ENCODE measurements at places on chromosomes 16 and 17.

GRCh38 chr17:10119203-10120108 lies 79.0 kb downstream of the GAS7 start:
- peak; percentile 21 for DNase-seq

- no peak for DNase-seq
Measured at GRCh38 chr17:29295420-29295819, 1.5 kb upstream of the NUFIP2 start.

DNA sequence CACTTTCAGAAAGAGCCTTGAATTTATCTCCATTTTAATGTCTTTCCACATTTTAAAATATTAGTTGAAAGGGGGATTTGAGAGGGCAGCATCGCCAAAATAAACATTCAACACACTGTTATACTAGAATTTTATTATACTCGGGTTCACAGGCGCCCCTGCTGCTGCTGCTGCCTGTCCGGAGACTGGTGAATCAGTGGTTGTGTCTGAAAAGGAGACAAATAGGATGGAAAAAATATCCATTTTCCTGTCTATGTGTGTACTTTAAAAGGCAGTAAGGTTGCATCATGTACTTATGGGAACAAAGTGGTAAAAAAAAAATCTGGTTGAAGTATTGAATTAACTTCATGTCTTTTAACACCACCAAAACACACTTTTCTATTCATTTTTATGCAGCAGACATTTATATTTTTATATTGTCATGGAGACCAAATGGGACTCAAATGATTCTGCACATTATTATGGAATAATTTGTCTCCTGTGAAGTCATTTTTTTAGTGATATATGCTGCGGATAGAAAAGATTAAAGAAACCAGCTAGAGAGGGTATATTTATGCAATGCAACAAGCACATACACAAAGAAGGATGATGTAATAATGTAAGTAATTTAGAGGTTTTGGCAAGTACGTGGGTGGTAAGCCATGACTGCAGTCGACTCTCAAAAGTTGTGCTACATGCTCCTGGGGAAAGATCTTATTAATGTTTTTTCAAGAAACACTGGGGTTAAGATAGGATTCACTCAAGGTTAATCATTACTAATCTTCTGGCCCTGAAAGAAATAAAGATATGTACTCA lies 759.0 kb upstream of the SOX9 start:
- DNase-seq, result no peak

- DNase-seq, result no peak
Measured at GRCh38 chr17:79294459-79295071, 219.9 kb downstream of the ENGASE start.

DNA sequence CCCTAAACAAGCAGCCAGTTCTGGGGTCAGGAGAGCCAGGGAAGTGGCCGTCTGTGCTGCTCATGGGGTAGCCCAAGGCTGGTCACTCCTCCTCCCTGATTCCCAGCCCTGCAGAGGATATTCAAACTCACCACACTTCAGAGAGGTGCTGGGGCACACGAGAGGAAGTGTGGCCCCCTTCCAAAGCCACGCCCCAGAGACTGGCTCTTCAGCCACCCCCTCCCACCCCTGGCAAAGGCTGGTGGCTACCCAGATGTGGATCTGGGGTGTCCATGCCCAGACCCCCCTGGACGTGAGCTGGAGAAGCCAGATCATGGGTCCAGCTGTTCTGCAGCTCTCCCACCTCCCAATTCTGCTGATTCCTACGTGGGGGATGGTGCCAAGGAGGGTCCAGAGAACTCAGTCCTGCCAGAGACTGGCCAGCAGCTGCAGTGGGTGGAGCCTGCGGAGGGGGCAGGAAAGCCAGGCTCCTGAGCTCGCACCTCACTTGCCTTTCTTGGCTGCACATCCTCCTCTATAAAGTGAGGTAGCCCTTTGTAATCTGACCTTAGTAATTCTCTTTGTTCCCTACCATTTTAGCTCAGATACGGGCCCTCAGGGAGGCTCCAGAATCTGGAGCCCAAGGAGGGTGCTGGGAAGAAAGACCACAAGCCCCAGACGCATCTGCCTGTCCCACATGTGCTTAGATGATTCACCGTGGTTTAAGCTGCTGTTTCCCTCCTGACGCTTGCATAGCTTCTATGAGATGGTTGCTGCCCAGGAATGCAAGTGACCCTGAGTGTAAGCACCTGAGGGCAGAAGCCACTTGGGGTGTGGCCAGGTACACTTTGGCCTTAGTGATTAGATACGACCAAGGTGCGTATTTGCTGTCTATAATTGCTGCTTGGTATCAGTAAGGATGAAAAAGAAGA lies 15.3 kb downstream of the SDK2 start:
- no peak for DNase-seq

DNA sequence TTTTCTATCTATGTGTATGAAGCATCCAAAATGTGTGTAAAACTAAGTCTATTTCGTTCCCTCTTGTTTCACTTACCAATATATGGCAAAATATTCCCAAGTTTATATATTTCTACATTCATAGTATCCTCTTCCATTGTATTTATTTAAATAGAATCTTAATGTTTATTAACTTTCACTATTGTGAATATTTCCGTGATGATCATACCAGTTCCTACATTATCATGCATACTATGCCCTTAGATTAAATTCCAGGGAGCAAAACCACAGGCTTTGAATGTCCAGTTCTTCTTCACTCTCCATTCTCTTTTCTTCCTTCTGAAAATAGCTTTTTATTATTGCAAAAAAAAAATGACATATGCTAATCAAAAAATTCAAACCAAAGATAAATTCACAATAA lies 4.0 kb downstream of the MAP2K6 start:
- no peak for DNase-seq

DNA sequence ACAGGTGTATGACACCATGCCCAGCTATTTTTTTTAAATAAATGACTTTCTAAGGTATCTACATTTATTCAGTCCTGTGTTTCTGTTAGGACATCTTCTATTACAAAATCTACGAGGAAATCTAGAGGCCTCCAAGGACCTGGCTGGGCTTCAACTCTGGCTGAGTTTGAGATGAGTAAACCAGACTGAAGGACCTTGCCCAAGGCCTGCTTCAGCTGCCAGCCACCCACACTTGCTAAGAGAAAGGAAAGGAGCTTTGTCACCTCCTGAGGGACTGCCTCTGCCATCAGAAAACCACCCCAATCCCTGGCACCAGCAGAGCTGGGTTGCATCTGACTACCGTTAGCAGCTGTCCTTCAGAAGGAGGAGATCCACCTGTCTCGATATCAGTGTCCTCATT lies 1.3 kb upstream of the MYO1D start:
- no peak for DNase-seq

DNA sequence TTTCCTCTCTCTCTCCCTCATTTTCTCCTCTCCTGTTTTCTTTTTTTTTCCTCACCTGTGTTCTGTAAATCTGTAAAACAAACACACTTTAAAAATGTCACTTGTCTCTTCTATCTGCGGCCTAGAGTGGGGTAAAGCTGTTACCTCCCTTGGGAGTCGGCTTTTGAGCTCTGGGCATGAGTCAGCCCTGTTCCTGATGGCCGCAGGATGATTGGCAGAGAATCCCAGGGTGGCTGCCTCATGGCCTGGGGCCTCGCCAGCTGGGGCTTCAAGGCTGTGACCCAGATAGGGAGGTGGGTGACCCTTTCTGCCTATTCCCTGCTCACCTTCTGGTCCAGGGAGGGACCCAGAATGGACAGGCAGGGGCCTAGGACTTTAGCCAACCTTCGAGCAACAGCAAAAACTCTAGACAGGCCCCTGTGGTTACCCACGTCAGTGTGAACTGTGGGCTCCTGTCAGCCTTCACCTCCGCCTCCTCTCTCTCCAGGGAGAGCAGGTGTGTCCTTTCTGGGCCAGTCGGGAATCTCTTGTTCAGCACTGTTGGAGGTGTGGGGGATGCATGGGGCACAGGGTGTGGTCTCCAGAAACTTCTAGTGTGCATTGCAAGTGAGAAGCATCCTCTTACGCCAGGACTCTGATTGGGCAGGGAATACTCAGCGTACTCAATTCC lies 87.4 kb downstream of the RAP1GAP2 start:
- DNase-seq, result peak; percentile 46

- no peak for DNase-seq
Measured at GRCh38 chr16:89565256-89565505, 4.7 kb downstream of the RPL13 start.

DNA sequence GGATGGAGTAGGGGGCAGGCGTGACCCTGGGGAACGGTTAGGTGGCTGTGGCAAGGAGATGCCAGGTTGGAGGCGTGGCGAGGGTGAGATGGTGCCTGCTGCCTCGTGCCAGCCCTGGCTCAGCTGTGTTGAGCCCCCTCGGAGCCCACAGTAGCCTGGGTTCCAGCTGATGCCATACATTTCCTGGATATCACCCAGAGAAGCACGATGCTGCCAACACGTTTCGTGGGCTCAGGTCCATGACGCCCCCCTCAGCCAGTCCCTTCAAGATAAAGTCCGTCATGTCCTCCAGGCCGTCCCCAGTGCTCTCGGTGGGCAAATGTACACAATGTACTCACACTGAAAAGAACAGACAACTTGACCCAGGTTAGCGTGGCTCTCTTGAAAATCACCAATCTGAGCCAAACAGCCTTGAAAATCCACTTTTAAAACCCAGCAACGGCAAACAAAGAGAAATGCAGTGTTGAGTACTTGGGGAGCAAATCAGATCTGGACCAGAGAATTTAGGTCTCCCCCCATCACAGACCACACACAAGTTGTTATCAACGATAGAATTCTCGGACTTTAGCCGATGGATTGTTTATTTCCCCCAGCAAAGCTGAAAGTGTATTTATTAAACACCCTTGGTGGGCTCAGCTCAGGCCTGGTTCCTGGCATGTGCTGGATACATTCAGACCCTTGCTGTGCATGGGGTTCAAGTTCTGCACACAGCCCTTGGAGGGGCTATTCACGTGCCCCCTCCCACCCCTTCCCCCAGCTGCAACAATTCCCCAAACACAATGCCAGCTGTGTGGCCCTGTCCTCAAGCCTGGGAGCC lies 102.8 kb upstream of the PLCG2 start:
- no peak for DNase-seq

- DNase-seq, result no peak
Measured at GRCh38 chr17:20171741-20172365, 162.7 kb downstream of the SPECC1 start.

GRCh38 chr17:50311112-50311460 lies 34.8 kb upstream of the XYLT2 start:
- DNase-seq, result no peak

- DNase-seq, result no peak
Measured at GRCh38 chr16:5216441-5217080, 119.0 kb upstream of the EEF2KMT start.

- no peak for DNase-seq
Measured at GRCh38 chr17:43758086-43758485, 505 bp downstream of the SOST start.

DNA sequence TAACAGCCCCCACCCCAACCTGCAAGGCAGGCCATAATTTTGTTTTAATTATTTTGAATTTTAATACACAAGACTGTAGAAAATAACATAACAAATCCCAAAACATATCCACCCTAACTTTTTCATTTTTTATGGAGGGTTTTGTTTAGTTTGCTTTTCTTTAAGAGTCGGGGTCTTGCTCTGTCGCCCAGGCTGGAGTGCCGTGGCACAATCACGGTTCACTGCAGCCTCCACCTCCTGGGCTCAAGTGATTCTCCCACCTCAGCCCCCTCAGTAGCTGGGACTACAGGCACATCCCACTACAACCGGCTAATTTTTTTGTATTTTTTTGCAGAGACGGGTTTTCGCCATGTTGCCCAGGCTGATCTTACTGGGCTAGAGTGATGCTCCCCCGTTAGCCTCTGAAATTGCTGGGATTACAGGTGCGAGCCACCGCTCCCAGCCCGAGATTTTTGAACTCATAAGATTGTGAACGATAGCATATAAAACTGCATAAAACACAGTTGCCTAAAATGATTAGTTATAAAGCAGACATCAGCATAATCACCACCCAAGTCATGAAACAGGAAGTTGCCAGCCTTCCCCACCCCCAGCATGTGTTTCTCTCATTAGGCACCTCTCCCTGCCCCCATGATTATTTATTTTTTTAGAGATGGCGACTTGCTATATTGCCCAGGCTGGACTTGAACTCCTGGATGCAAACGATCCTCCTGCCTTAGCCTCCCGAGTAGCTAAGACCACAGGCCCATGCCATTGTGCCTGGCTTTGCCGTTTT lies 13.6 kb upstream of the DOC2B start:
- DNase-seq, result no peak

- no peak for DNase-seq
Measured at GRCh38 chr16:84277244-84277823, 17.3 kb upstream of the WFDC1 start.

Measured in DMS79 (cell line).